ENCODE measurements at places on chromosomes 2 and 18. TPM values are rescaled to one million over a fixed set of nuclear protein-coding genes. Genes with fewer than 3 reads are reported as not detected.

The RNF144A gene
- 30.3 TPM for total RNA-seq

The PPP4R1 gene
- 82.5 TPM for total RNA-seq

The SGPP2 gene
- not detected for total RNA-seq

The FAM237A gene
- total RNA-seq, result not detected

The ZNF396 gene
- total RNA-seq, result not detected

The REG1B gene
- not detected for total RNA-seq

The KCNK3 gene
- not detected for total RNA-seq

The SCN2A gene
- total RNA-seq, result 4.4 TPM

The NTSR2 gene
- total RNA-seq, result not detected

The RRM2 gene
- total RNA-seq, result 195 TPM

The NGEF gene
- total RNA-seq, result 2.7 TPM

The RAPGEF4 gene
- 0.07 TPM for total RNA-seq

The FOXI3 gene
- total RNA-seq, result not detected

The TMEM17 gene
- 3.9 TPM for total RNA-seq

The PLCL1 gene
- 0.16 TPM for total RNA-seq

The TEX44 gene
- total RNA-seq, result not detected

The STK11IP gene
- total RNA-seq, result 17.1 TPM

The RGPD8 gene
- total RNA-seq, result 3.3 TPM

The ZNF24 gene
- total RNA-seq, result 21.1 TPM

The ANKRD23 gene
- 0.26 TPM for total RNA-seq

The POTEI gene
- 0.33 TPM for total RNA-seq

The CDK15 gene
- 0.72 TPM for total RNA-seq

The NYAP2 gene
- not detected for total RNA-seq

The ZC3H6 gene
- total RNA-seq, result 0.20 TPM

The LYG2 gene
- 0.61 TPM for total RNA-seq

The SERPINB13 gene
- not detected for total RNA-seq

The PROM2 gene
- not detected for total RNA-seq

The TMEM237 gene
- 19.5 TPM for total RNA-seq

The CHRNA1 gene
- total RNA-seq, result 0.10 TPM

Data from HT1080 (cell line).